Stimulated activated CD4-positive, alpha-beta T cell treated with anti-CD3 and anti-CD28 coated beads, Interleukin-4, amount 100 ng/mL, for 1 hour (primary cell): ENCODE measurements at places on chromosomes 7 and 10.
A peak's percentile ranks its signal among the peaks of the same experiment; 100 is the strongest.

GRCh38 chr10:102982296-102982695 is 64.2 kb downstream of the CNNM2 start:
- DNase-seq: no peak

DNA sequence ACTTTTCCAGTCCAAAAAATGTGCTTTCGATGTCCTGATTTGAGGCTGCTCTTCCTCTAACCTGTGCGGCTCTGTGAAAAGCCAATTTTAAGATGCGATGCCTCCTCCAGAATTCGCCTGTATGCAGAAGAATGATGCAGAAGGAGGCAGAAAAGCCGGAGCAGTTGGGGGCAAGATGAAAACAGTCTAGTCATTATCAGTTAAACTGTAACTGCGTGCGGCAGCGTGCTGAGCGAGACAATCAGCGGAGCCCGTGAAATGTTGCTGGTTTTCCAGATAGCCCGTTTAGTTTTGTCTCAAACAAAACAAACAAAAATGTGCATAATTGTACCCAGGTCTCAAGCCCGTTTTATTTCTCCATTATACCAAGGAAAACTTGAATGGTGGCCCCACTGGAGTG is 137.0 kb upstream of the FGFR2 start:
- DNase-seq: no peak

DNA sequence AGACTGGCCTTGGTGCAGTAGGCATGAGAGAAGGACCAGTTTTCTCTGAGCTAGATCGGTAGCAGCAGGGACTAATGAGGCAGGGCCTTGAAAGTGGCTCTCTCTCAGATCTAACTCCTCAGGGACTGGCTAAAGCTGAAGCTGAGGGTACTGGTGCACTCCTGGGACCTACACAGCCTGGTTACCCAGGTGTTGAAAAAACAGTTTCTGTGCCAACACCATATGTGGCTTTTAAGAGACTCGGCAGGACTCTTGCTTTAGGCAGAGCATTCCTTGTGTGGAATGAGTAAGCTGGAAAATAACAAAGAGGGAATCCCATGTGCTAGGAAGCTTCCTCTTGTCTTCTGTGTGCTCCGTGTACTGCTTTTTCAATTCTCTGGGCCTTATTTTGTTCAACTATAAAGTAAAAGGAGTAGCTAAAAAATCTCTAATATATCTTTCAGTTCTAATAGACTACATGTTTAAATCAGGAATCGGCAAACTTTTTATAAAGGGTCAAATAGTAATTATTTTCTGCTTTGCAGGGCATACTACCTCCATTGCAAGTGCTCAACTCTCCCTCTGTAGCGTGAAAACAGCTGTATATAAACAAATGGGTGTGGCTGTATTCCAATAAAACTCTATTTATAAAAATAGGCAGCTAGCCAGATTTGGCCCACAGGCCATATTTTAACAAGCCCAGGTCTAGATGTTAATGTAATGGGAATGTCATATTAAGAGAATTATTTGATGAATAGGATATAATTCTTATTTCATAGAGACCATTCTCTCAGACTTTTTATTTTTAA is 186.1 kb upstream of the KAT6B start:
- no peak for DNase-seq

- DNase-seq: no peak
These were observed 828.2 kb downstream of the TNS3 start for GRCh38 chr7:46753662-46754061.

- peak; percentile 17 for DNase-seq
These were observed 743 bp upstream of the ZCCHC24 start for GRCh38 chr10:79445977-79446757.

DNA sequence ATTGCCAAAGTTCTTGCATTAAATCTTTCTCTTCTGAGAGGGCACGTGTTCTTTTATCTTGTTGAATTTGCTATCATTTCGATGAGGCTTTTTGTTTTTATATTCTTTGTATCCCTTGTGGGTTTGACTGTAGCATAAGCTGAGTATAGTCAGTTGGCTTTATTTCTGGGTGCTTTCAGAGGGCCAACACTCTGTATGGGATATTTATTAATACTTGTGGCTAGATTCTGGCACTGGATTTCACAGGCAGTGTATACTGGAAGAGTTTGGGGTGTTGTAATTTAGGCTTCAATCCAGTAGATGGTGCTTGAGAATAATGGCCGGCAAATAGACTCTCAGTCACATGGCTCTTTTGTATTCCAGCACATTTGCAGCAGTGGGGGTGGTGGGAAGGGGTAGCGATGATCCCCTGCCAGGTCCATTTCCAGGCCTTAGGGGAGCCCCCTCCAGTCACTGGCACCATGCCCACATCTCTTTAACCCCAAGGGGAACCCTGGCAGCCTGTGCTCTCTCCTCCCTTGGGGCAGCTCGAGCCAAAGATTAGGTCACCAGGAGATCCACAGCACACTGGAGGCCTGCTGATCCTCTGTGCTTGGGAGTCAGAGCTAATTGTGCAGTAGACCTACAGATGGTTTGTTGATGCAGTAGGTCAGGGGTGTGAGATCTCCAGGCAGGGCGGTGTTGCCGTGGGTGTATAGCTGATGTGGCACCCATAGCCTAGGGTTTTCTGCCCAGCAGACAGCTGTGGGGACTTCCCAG is 81.8 kb downstream of the PTPN20 start:
- DNase-seq: no peak

DNA sequence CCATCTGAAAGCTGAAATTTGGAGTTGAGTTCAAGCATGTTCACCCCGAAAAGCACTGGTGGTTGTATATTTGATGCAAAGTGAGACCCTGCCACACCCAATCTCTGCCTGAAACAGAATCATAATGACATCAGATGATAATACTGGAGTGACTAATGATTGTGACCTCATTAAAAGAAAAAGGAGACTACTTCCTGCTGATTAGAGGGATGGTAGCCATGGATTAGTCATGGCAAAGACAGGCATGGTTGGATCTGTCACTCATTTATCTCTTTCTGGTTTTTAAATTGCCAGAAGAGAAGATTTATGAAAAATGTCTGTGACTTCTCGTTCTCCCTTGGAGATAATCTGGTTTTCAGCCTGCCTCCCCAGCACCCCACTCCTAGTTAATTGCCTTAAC is 101.2 kb downstream of the BAMBI start:
- DNase-seq: no peak

DNA sequence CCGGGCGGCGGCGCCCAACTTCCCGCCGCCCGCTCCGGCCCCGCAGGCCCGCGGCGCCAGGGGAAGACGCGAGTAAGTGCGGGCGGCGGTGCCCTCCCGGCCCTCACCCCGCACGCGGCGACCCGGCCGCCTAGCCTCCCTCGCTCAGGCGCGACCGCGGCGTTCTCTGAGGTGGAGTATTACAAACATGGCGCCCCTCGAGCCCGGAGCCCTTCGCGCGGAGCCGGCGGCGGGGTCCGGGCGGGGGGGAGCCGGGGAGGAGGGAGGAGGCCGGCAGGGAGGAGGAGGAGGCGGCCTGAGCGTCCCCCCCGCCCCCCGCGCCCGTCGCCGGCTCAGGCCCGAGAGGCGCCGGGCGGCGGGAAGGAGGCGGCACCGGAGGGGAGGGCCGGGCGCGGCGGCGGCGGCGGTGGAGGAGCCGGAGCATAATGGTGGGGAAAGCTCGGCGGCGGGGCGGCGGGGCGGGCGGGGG is at the start of gene ZMYND11:
Gene ZMYND11, plus strand, starts transcription at position 324 of the 469 bp plus-strand sequence. CDS start 44,558 bp downstream, outside the sequence.
- DNase-seq: peak; percentile 69

- no peak for DNase-seq
These were observed 81.2 kb upstream of the PIP4K2A start for GRCh38 chr10:22795546-22795945.
